Activated CD8-positive, alpha-beta memory T cell treated with anti-CD3 and anti-CD28 coated beads for 4 hours (primary cell): ENCODE measurements at places on chromosomes 4 and X.

GRCh38 chrX:12425496-12425895 is 287.2 kb downstream of the FRMPD4 start:
- no peak for DNase-seq

DNA sequence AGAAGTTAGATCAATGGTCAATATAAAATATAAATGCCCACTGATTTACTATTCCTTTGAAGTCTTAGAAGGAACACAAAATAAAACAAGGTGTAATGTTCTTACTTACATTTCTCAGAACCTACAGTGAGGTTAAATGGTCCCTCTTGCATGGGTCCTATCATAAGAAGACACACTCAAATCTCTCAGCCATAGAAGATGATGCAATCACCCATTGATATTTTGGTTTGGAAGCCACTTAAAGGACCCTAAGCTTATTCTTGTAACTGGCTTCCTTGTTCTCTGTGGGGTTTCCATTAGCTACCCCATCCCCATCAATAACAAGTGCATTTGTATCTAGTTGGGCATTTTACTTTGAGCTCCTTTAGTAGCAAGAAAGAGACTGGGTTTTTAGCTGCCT is 15.1 kb downstream of the REELD1 start:
- DNase-seq, result no peak

DNA sequence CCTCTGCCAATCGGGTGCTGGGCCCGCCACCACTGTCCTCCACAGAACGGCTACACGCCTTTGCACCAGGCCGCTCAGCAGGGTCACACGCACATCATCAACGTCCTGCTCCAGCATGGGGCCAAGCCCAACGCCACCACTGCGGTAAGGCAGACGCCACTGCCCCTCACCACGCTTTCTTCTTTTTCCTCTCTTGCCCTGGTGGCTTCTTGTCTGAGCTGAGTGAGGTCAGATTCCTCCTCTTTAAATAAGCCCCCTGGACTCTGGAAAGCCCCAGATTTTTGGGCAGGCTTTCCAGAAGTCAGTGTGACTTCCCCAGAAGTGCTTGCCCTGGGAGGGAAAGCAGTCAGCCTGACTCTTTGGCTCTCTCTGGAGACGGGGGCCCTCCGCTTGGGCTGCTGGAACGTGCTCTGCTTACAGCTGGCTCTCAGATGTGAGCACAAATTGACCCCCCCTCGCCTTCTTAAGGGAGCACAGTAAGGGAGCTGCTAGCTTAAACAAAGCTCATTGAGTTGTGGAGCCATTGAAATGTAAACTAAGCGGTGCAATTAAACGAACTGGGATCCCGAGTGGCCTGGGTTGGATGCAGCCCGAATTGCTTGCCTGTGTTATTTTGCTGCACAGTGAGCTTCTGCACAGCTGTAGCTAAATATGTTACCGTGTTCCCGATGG is 243.1 kb downstream of the ANK2 start:
- no peak for DNase-seq

- DNase-seq, result no peak
Observed at GRCh38 chr4:21655031-21655430, 293.5 kb downstream of the KCNIP4 start.

GRCh38 chrX:68697465-68698125 is 50.1 kb downstream of the STARD8 start:
- no peak for DNase-seq

DNA sequence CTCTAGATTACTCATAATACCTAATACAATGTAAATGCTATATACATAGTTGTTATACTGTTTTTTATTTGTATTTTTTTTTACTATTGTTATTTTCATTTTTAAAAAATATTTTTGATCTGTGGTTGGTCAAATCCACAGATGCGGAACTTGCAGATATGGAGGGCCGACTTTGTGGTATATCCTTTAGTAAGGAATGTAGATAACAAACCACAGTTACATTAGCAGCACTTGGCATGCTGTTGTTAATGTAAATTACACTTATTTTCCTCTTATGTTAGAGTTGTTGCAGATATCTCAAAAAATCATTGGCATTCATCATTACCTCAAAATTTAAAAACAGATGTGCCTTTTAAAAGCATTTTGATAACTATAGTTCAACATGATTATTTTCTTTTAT is 151.0 kb downstream of the TMEM164 start:
- no peak for DNase-seq

DNA sequence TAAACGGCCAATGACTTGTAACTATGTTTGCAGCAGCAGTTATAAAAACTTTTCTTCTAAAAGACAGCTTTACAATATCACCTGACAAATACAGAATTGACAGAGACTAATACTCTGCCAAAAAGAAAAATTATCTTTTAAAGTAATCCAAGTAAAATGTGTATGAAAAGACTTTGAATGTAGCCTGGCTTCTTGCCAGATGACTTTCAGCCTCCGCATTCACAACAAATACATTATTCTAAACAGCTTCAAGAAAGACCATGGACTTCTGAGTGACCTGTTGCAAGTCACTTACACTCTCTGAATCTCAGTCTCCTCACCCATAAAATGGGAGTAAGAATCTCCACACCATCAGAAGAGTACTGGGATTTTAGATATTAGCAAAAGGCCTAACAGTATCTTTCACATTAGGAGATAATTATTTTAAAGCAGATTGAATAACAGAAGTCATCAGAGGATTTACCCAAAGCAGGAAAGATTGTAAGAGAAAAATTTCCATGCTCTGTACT is 2.5 kb downstream of the ADAMTS3 start:
- no peak for DNase-seq
